A673 (cell line): ENCODE measurements at places on chromosomes 1 and 21. TPM values are rescaled to one million over a fixed set of nuclear protein-coding genes. Genes with fewer than 3 reads are reported as not detected.

- peak; percentile 19 for DNase-seq
- no peaks in the 10 kb centered on the region for H3K36me3 ChIP-seq
- no peaks in the 10 kb centered on the region for H3K4me1 ChIP-seq
- no peak overlapping the region for H3K4me3 ChIP-seq
These were observed 90.5 kb upstream of the TLR5 start for GRCh38 chr1:223233410-223234169.

GRCh38 chr1:46003315-46003714 lies 129.1 kb downstream of the PIK3R3 start:
- no peaks in the 10 kb centered on the region for H3K4me1 ChIP-seq
- H3K36me3 ChIP-seq: peaks cover 3% of the 10 kb centered on the region
- H3K27ac ChIP-seq: no peak overlapping the region
- no peak overlapping the region for H3K4me3 ChIP-seq
- no peaks in the 10 kb centered on the region for H3K27me3 ChIP-seq
- no peak for DNase-seq

DNA sequence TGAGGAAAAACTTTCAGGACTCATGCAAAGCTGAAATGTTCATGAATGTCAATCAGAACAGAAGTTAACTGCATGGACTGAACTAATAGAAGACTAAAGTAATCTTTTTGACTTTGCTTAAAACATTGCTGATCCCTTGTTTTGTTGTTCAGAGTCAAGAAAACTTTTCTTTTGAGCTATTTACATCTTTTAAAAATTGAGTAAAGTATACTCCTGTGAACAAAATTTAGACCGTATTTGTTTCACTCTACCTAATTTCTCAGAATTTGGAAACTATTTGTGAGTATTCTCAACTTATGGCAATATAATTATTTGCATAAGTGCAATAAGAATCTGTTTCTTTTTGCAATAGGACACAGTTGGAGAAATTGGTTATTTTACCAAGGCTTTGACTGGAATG lies 41.1 kb downstream of the INPP5B start:
- H3K4me1 ChIP-seq: no peaks in the 10 kb centered on the region
- no peaks in the 10 kb centered on the region for H3K27me3 ChIP-seq
- no peaks in the 10 kb centered on the region for H3K36me3 ChIP-seq

DNA sequence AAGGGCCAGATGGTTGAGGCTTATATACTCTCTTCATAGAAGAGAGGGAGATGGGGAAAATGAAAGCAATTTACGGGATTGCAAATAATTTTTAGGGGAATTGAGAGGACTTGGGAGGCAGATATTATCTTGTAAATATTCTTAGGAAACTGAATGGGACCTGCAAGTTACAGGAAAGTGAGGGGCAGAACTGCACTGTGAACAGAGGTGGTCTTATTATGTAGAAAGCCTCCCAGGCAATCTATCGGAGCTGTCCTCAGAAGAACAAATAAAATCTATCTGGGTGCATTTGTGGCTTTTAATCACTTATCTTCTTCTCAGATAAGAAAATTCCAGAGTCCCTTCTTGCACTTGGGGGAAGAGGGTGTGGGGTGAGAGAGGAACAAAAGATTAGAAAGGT lies 223.5 kb downstream of the RHOU start:
- no peak for DNase-seq
- H3K4me1 ChIP-seq: no peaks in the 10 kb centered on the region
- H3K27me3 ChIP-seq: no peaks in the 10 kb centered on the region
- H3K36me3 ChIP-seq: no peaks in the 10 kb centered on the region
- H3K4me3 ChIP-seq: no peak overlapping the region

- no peak overlapping the region for H3K27ac ChIP-seq
- no peak for DNase-seq
- peaks cover 26% of the 10 kb centered on the region for H3K4me1 ChIP-seq
These were observed 82.7 kb downstream of the NOS1AP start for GRCh38 chr1:162151900-162152829.

GRCh38 chr1:81550753-81551152 lies 250.0 kb upstream of the ADGRL2 start:
- H3K4me1 ChIP-seq: peaks cover 5% of the 10 kb centered on the region
- no peak overlapping the region for H3K27ac ChIP-seq
- no peak for DNase-seq
- no peaks in the 10 kb centered on the region for H3K36me3 ChIP-seq
- no peaks in the 10 kb centered on the region for H3K27me3 ChIP-seq

DNA sequence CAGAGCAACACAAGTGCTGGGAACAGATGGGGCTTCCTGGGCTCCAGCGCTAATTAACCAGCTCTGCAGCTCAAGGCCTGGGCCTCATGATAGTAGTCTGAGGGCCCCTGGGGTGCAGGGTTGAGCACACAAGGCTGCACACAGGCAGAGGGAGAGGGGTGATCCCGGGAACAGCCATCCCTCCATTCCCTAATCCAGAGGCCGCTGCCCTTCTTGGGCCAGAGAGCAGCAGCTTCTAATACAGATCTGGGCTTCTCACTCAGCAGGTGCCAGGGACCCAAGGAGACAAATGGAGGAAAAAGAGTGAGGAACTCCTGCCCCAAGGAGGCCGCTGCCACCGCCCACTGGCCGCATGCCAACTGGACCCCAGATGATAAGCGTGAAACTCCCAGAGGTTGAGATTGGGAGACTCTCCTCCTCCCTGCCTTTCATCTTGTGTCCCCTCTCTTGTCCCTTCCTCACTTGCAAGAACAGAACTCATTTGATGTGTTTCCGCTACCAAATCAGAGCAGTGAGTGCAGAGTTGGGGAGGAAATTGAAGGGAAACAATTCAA lies 58.0 kb upstream of the IFNAR2 start:
- H3K27me3 ChIP-seq: peaks cover 80% of the 10 kb centered on the region
- H3K36me3 ChIP-seq: no peaks in the 10 kb centered on the region
- no peak overlapping the region for H3K4me3 ChIP-seq

DNA sequence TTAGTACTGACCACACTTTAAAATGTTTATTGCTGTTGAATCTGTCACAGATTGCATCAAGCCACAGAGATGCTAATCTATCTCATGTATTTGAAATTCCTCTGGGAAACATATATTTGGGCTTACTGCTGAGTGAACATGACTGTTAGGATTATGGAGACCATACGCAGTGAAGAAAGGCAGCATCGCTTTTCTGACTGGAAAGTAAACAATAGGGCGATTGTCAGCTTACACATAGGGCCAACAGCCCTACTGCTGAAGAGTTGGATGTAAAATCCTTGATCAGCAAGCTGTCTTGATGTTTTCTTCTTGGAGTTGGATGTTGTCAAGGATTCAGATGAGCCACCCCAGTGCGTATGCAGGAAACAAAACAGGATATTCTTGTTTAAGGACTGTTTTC lies 368.7 kb upstream of the ADGRL2 start:
- no peaks in the 10 kb centered on the region for H3K36me3 ChIP-seq
- peak; percentile 13 for DNase-seq
- H3K27me3 ChIP-seq: no peaks in the 10 kb centered on the region
- H3K4me3 ChIP-seq: no peak overlapping the region
- no peaks in the 10 kb centered on the region for H3K4me1 ChIP-seq
- H3K27ac ChIP-seq: no peak overlapping the region

The ERICH3 gene
- total RNA-seq: not detected in 2 replicates

The TMPRSS15 gene
- not detected in 2 replicates for total RNA-seq

The SYT2 gene
- total RNA-seq: 0.69 and 0.92 TPM in 2 replicates

The C8B gene
- total RNA-seq: 0.39 TPM in 1 of 2 replicates, not detected in the other

GRCh38 chr1:56235909-56236510 lies 343.4 kb downstream of the PLPP3 start:
- H3K36me3 ChIP-seq: no peaks in the 10 kb centered on the region
- H3K27me3 ChIP-seq: no peaks in the 10 kb centered on the region
- DNase-seq: no peak
- H3K4me3 ChIP-seq: no peak overlapping the region
- H3K27ac ChIP-seq: no peak overlapping the region

- DNase-seq: no peak
- no peak overlapping the region for H3K27ac ChIP-seq
- H3K27me3 ChIP-seq: no peaks in the 10 kb centered on the region
- no peaks in the 10 kb centered on the region for H3K36me3 ChIP-seq
These were observed 38.0 kb upstream of the SERBP1 start for GRCh38 chr1:67468066-67468718.

The CCDC24 gene
- 5.6 and 7.9 TPM in 2 replicates for total RNA-seq

DNA sequence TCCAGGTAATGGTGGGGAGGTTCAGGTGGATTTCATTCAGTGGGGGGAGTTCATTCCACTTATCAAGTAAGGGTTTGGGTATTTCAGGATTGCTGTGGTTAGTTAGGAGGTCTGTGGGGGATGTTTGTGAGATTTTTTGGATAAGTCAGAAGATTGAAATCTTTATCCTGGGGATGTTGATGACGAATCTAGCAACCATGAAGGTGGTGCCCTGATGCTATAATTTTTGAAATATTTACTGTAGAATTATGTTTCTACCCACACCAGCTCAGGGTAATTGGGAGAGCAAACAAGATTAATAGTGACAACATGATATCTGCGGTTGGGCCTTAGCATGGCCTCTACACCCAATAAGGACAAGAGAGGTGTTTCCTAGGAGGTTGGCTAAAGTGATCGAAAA lies 28.3 kb downstream of the SUCO start:
- no peak overlapping the region for H3K27ac ChIP-seq
- H3K27me3 ChIP-seq: no peaks in the 10 kb centered on the region
- H3K36me3 ChIP-seq: peaks cover 9% of the 10 kb centered on the region
- H3K4me3 ChIP-seq: no peak overlapping the region
- no peak for DNase-seq

The DMBX1 gene
- 0.69 and 1.4 TPM in 2 replicates for total RNA-seq

DNA sequence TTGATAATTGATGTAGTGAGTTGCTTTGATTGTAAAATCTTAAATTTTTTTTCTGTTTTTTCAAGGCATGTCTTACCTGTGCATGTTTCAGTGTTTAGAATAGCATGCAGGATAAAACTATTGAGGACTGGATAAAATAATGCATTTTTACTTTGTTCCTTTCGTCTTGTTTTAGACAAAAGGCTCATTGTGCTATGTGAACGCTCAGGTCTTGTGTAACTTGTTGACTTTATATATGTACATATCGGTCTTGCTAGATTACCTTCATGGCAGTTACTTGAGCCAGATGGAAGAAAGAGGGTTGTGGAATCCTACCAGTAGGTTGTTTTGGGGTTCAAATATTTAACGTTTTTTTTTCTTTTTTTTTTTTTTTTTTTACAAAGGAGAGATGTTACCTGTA lies 7.0 kb downstream of the NFIA start:
- no peak overlapping the region for H3K4me3 ChIP-seq
- no peaks in the 10 kb centered on the region for H3K27me3 ChIP-seq
- peaks cover 22% of the 10 kb centered on the region for H3K36me3 ChIP-seq
- no peak for DNase-seq
- H3K4me1 ChIP-seq: peaks cover 64% of the 10 kb centered on the region

The SLC30A2 gene
- not detected in 2 replicates for total RNA-seq

DNA sequence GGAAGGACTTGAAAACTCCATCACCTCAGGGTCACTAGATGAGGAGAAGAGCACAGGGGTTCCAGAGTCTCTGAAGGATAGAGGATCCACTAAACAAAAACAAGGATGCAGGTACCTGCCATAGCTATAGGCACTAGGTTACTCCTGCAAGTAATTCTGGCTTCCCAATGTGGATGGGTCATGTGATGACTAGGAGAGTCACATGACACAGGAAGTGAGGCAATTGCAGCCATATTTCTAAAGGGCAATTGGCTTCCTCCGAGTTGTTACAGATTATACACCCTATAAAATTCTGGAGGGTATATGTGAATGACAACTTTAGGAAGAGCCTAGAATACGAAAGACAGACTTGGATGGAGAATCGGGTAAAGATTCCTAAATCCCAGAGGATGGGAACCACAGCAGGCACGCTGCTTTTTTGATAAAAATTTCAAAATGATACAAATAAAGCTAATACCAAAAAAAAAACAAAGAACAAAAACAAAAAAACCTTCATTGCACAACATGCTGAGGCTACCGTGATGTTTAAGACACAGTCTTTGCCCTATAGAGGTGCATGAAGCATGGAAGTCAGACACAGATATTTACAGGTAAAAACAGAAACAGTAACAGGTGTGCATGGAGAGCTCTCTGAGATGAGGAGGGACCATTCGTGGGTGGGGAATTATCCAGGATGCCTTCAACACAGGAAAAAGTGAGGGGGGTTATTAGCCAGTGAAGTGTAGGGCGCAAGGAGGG lies 10.5 kb downstream of the MTX1 start:
- peaks cover 6% of the 10 kb centered on the region for H3K4me1 ChIP-seq
- peak; percentile 83 for DNase-seq
- H3K27ac ChIP-seq: no peak overlapping the region
- no peak overlapping the region for H3K4me3 ChIP-seq
- H3K27me3 ChIP-seq: no peaks in the 10 kb centered on the region

DNA sequence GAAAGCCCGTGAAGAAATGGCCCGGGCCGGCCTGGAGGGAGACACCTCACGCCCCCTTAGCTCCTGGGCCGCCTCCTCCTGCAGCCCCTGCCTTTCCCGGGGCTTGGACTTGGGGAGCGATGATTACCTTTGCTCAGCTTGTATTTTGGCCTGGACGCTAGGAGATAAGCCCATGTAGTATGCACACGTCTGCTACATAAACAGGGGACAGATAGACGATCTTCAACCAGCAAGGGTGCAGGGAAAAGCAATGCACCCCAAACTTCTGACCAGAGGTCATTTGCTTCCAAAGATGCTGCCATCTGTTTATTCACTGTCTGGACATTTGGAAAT lies 936 bp downstream of the TP73 start:
- no peak for DNase-seq
- H3K4me1 ChIP-seq: peaks cover 19% of the 10 kb centered on the region
- H3K4me3 ChIP-seq: peak overlapping the region; percentile 70
- peak overlapping the region; percentile 77 for H3K27ac ChIP-seq
- H3K27me3 ChIP-seq: peaks cover 10% of the 10 kb centered on the region

- no peak for DNase-seq
- H3K27me3 ChIP-seq: peaks cover 5% of the 10 kb centered on the region
- no peak overlapping the region for H3K4me3 ChIP-seq
- peaks cover 12% of the 10 kb centered on the region for H3K4me1 ChIP-seq
- H3K36me3 ChIP-seq: peaks cover 27% of the 10 kb centered on the region
These were observed 2.7 kb downstream of the MIA3 start for GRCh38 chr1:222620566-222620965.

The IVL gene
- not detected in 2 replicates for total RNA-seq

DNA sequence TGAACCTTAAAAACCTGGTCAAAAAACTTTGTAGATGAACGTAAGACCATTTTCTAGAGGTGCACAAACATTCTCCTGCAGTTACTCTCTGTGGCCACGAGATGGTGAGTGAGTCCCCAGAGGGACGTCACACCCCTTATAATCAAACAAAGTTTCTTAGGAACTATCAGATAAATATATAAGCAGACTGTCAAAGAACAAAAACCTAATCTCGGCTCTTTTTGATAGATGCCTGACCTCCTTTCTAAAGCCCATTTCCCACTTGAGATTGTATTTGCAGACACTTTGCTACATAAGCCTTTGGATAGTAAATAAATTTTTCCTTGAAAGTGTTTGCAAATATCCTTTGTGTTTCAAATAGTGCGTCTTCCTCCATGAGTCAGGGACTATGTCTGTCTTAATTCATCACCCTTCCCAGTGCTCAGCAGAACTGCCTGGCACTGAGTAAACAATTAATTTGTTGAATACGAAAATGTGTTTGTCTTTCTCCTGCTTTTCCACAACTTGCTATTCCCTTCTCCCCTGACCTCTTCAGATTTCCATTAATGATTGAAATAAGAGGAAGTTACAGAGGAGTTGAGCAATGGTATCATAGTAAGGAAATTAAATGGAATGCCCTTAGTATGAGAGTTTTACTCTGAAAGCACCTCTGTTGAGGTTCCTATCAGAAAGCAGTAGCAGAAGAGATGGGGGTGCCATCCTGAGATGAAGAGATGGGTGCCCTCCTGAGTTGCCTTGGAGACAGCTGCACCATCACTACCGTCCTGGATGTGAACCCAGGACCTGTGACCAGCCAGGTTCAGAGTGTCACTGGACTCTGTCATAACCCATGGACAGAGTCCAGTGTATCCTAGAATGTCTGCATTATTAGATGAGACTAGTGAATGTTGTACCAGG lies 57.8 kb upstream of the RAVER2 start:
- DNase-seq: peak; percentile 81
- no peaks in the 10 kb centered on the region for H3K27me3 ChIP-seq
- H3K4me3 ChIP-seq: no peak overlapping the region
- peak overlapping the region; percentile 45 for H3K27ac ChIP-seq

The MROH9 gene
- total RNA-seq: not detected in 2 replicates

The SHISA4 gene
- 1.2 and 2.6 TPM in 2 replicates for total RNA-seq
